ENCODE measurements at places on chromosomes 1 and 21. TPM values are rescaled to one million over a fixed set of nuclear protein-coding genes. Genes with fewer than 3 reads are reported as not detected.

KLHL17 gene
- polyA plus RNA-seq, result 0.67 TPM

MYOG gene
- polyA plus RNA-seq, result not detected

FAM72A gene
- polyA plus RNA-seq, result 3.9 TPM

EXTL2 gene
- polyA plus RNA-seq, result 190 TPM

AADACL4 gene
- not detected for polyA plus RNA-seq

All from Purkinje cell (primary cell).